Activated CD8-positive, alpha-beta memory T cell treated with anti-CD3 and anti-CD28 coated beads for 4 hours (primary cell): ENCODE measurements at places on chromosomes 5 and 9.

- DNase-seq: no peak
These were observed 151.3 kb upstream of the TLX3 start for GRCh38 chr5:171157775-171158174.

DNA sequence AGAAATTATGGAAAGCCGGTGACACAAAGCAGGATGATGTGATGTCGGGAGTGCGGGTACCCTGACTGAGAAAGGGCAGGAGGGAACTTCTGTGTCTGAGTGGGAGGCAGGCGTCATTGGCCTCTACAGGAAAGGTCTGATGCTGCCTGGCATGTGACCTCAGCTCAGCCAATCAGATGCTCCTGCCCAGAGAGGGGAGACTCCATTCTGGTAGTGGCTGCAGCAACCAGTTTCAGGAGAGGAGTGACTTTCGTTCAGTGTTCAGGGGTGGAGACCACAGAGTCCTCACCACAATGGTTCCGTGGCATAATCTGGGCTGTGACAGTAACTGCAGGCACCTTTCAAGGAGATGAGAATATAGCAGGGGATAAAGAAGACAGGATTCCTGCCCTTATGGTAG lies 6.7 kb upstream of the SFXN1 start:
- no peak for DNase-seq

DNA sequence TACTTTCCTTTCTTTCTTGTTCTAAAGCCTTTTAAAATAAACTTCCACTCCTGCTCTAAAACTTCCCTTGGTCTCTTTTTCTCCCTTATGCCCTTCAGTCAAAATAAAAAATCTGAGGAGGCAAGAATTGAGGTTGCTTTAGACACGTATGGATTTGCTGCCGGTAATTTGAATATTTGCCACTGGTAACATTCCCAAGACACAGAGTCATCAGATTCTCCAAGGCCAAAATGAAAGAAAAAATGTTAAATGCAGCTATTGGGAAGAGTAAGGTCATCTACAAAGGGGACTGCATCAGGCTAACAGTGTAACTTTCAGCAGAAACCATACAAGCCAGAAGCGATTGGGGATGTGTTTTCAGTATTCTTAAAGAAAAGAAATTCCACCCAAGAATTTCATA lies 311.1 kb downstream of the CDH18 start:
- DNase-seq: no peak

DNA sequence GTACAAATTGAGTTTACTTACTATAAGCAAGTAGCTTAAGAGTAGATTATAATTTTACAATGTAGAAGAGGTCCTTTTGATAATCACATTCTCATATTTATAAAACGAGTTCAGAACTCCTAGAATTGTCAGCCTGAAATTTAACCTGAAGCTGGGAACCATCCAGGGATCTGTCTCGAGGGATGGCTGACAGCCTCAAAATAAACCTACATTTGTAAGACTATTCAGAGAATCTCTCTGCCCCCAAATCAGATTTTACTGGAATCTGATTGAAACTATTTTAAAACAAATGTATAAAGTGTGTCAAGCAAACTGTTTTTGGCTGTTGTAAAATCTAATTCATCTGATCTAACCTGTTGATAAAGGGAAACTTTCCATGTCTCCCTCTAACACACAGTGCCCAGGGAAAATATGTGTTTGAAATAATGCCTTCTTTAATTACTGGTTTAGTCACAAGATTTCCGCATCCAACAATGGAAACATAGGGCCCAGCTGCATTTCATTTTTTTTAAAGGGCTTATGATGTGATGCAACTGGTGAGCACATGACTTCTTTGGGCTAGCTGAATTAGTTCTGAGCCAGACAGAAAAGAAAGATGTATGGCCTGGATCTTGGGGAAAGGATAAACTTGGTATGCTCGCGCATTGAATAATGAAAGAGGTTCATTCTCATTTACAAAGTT lies 30.3 kb downstream of the SLC25A46 start:
- DNase-seq: no peak

GRCh38 chr9:76297721-76298239 lies 96.4 kb downstream of the RFK start:
- no peak for DNase-seq

- no peak for DNase-seq
These were observed 12.2 kb downstream of the ERGIC1 start for GRCh38 chr5:172846249-172846648.

DNA sequence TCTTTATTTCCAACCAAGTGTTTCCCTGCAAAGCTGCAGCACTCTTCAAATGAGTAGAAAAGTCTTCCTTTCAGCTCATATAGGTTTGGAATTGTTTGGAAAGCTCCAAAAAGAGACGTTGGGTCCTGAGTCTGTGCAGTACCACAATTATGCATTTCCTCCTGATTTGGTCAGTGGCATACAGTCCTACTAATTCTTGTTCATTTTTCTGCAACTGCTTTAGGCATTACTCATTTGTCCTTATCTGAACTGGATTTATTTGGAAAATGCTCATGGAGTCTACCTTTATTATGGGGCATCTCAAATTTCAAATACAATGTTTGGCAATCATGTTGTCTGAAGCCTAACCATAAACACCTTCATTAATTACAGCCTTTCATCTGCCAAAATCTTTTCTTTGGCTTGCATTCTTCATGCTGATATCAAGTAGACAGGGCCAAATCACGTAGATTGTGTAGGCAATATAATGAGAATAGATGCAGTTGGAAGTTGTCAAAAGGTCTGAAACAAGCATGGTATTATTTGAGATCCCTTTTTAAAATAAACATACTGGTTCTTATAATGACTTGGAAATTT lies 232.8 kb downstream of the TLE1 start:
- DNase-seq: no peak

- no peak for DNase-seq
These were observed 66.3 kb upstream of the TNFAIP8 start for GRCh38 chr5:119289438-119290044.

GRCh38 chr5:181134259-181134658 lies 3.3 kb upstream of the OR2V1 start:
- DNase-seq: no peak

- DNase-seq: no peak
These were observed 17.1 kb downstream of the IGIP start for GRCh38 chr5:140142856-140143255.

DNA sequence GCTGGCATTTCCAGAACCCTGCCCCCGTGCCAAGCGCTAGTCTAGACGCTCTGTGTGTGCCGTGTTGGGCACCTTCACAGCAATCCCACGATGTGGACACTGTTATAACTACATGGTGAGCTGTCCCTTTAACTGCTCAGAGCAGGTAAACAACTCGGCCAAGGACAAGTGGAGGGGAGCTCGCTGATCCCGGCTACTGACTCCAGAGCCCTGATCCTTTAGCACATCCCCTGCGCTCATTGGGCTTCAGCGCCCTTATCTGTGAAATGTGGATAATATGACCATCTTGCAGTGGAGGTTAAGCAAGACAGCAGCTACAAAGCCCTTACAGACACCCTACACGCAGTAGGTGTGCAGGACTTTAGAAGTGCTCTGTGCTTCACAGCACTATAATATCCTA lies 16.5 kb downstream of the ORM2 start:
- DNase-seq: no peak

GRCh38 chr5:72138943-72139521 lies 31.8 kb downstream of the MAP1B start:
- no peak for DNase-seq

DNA sequence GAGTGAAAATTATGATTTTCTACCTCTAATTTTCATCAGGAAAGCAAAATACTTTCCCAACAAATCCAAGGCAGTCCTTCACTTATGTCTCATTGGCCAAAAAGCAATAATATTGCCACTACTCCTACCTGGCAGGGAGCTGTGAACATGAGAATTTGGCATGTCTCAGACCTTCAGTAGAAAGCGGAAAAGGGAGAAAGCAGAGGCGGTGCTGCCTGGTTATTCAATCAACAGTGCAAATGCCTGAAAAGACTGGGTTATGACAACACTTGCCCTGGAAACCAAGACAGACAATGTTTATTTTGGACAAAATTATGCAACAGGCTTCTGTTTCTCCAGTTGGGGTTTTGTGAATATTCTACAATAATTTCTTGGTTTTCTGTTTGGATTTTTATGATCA lies 194.4 kb downstream of the TAF11L14 start:
- DNase-seq: no peak
